ENCODE measurements at places on chromosomes 12 and 14.

GRCh38 chr12:116094475-116094874, 183.0 kb downstream of the MED13L start:
- DNase-seq, result no peak

GRCh38 chr12:75345531-75345930, 11.1 kb downstream of the GLIPR1L1 start:
- DNase-seq, result no peak

- no peak for DNase-seq
Measured at GRCh38 chr14:99256483-99256874, 15.5 kb downstream of the BCL11B start.

DNA sequence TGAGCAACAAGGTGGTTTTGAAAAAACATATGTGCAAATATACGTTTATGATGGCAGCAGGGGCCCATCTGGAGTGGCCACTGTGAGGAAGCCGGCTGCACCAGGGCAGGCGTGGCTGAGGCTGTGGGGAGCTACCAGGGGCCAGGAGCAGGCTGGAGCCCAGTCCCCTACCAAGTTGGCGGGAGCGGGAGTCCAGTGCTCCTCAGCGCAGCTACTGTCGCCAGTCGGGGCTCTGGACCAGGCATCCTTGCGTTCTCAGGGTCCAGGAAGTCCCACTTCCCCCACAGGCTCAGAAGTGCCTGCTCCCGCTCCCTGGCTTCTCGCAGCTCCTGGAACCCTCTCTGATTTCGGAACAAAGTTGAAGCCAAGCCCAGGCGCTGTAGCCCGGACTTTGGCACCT, 1377.5 kb upstream of the FLRT2 start:
- no peak for DNase-seq

GRCh38 chr14:55762595-55763232, 182.7 kb downstream of the KTN1 start:
- no peak for DNase-seq

GRCh38 chr12:116257215-116257614, 20.3 kb downstream of the MED13L start:
- DNase-seq, result no peak

DNA sequence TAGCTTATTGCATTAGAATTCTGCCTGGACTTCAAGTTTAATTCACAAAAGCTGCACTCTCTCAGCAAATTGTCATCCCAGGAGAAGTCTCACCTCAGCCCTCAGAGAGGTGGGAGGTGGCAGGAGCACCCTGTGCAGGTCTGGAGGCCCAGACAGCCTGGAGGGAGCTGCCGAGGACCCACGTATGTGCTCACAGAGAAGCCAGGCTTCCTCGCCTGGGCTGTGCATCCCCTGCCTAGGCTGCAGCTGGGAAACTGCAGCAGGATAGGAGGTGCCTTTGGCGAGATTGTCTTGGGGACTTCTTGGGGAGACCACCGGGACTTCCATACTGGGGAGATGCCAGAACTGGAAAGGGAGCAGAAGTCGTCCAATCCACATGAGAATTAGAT, 8.8 kb downstream of the CPNE6 start:
- DNase-seq, result no peak

DNA sequence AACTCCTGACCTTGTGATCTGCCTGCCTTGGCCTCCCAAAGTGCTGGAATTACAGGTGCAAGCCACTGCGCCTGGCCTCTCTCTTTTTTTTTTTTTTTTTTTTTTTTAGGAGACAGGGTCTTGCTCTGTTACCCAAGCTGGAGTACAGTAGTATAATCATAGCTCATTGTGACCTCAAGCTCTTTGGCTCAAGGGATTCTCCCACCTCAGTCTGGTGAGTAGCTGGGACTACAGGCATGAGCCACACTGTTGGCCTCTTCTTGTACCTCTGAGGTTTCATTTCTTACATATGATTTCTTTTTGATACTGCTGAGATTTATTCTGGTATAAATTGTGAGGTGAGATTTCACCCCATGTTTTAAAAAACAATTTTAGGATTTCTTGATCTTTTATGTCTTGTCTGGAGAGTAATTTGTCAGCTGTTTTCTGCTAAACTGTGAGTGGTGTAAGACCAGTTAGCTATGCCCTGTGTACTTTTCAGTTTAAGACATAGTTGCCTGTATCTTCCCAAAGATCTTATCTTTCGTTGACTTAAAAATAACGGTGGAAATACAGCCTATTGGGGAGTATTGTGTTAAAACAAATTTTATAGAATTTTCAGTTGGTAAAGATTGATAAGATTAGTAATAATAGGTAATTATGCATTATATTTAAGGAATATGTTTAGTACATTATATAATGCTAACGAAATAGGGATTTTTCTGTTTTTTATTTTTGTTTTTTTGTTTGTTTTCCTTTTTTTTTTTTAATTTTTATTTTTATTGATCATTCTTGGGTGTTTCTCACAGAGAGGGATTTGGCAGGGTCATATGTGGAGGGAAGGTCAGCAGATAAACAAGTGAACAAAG, 31.7 kb downstream of the WDR20 start:
- no peak for DNase-seq

GRCh38 chr14:51504669-51505068, 147.0 kb upstream of the FRMD6 start:
- DNase-seq, result no peak
